Activated CD8-positive, alpha-beta memory T cell treated with anti-CD3 and anti-CD28 coated beads for 24 hours (primary cell): ENCODE measurements at places on chromosomes 16 and 17.

DNA sequence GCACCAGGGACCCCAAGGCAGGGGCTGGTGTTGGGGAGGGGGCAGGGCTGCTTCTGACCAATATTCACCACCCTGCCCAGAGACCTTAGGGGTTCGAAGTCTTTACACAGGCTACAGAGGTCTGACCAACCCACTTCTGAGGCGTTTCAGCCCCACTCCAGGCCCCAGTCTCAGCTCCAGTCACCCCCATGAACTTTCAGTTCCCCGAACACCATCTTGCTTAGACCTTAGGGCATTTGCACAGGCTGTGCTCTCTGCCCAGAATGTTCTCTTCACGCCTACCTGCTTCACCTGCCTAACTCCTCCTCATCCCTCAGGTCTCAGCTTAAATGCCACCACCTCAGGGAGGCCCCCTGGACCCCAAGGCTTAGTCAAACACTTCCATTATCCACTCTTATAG, 25.8 kb upstream of the CPNE2 start:
- no peak for DNase-seq

GRCh38 chr16:86457501-86458148, 52.7 kb upstream of the FOXF1 start:
- no peak for DNase-seq

DNA sequence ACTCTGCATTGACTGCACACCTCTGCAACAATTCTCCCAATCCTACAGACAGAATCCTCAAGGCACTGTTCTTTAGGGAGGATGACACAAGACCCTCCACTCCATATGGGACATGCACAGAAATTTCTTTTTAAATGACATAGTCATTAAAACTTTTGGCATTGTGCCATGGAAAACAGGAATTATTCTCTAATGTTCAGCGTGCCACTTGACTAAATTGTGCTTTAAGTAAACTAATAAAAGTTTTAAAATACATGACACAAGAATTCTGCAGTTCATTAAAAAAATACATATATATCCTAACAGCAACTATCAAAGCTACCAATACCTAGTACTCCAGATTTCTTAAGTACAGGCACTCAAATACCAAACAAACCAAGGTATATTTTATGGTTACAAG, 16.0 kb downstream of the CEP112 start:
- DNase-seq = no peak

GRCh38 chr16:88374736-88375135, 8.0 kb upstream of the ZNF469 start:
- DNase-seq = no peak

- DNase-seq = no peak
Measured at GRCh38 chr16:8721336-8722024, 47.1 kb downstream of the ABAT start.

- DNase-seq = no peak
Measured at GRCh38 chr16:14307527-14308367, 236.6 kb downstream of the MRTFB start.

DNA sequence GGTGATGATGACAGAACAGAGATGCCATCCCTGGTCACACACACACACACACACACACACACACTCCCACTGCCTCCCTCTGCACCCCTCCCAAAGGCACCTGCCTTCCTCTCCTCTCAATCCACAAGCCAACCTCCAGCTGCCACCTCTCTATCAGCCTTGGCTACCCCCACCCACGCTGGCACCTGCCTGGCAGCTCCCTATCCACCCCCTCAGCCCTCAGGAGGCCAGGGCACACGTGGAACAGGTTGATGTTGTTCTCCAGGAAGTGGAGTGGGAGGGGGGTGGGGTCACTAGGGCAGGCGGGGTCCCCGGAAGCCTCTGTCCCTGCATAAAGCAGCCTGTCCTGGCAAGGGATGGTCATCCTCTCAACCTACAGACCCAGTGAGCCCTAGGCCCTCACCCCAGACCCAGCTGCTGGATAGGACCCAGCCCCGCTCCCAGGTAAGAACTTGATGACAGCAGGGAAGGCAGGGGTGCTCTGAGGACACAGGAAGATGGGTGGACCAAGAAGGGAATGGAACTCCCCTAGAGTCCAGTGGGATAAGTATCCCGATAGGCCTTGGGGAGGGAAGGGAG, at the start of gene GSDMA:
Gene GSDMA, plus strand, starts transcription at position 363 of the 579 bp plus-strand sequence. CDS start 2,684 bp downstream, outside the sequence.
- DNase-seq = no peak

DNA sequence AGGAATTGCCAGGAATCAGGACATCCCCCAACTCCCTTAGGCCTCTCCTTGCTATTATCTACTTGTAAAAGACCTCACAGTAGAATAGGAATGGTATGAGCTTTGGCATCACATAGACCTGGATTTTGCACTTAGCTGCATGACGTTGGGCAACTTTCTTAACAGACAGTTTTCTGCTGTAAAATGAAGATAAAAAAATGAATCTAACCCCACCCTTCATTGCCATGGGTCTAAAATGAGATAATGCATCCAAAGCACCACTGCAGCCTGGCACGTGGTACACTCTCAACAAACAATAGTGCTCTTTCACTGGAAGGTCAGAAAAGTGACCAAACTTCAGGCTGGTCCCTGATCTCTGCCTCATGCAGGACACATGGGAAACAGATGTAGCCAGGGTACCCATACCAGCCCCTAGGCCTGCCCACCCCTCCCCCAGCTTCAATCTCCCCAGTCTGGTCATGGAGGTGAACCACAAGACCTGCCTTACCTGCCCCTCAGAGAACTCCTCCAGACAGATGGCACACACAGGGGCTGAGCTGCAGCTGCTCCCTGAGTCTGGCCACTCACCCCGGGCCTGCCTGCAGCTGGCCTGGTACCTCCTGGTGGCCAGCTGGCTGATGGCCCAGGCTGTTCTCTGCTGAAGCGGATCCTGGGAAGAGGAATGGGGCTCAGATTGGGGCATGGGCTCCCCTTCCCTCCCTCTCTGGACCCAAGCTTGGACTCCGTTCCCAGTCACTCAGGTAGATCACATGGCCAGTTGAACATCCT, 8.5 kb upstream of the SUPT4H1 start:
- no peak for DNase-seq

GRCh38 chr16:71350821-71351557, 7.5 kb upstream of the CALB2 start:
- DNase-seq = peak; percentile 5

DNA sequence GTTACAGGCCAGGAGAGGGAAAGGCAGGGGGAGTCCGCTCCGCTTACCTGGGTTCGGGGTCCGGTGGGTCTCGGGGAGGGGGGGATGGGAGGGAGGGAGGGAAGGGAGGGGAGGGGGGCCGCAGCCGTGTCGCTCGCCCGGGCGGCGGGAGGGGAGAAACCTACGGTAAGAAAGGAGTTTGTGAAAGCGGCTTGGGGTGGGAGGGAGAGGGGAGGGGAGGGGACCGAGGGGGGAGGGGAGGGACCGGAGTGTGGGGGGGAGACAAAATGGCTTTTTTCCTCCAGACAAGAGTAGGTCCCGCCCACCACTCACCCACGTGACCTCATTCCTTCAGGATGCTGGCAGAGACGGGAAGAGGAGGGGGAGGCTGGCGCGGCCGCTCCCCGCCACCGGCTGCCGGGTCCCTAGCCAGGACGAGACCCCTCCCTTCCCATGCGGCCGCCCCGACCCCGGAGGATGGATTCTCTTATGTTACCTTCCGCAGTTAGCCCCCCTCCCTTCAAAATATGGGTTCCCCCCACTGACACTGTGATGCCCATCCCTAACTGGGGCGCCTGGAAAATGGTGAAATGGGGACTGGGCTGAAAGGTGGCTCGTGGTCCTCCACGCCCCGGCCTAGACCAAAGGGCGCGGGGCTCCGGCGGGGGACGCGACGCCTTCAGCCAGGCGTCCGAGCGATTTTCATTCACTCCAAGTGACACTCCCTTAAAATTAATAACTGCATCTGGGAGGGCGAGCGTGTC, at the start of gene PCGF2:
Gene PCGF2, minus strand, starts transcription at position 188 of the 743 bp plus-strand sequence. CDS start 7,934 bp downstream, outside the sequence.
- no peak for DNase-seq

GRCh38 chr16:53235851-53236250, 181.1 kb downstream of the CHD9 start:
- DNase-seq = no peak

GRCh38 chr16:28188085-28188916, 23.5 kb downstream of the XPO6 start:
- DNase-seq = no peak

- DNase-seq = peak; percentile 84
Measured at GRCh38 chr16:90008708-90009145, 10.5 kb downstream of the DBNDD1 start.

GRCh38 chr17:37167756-37168155, 208.0 kb upstream of the C17orf78 start:
- no peak for DNase-seq

DNA sequence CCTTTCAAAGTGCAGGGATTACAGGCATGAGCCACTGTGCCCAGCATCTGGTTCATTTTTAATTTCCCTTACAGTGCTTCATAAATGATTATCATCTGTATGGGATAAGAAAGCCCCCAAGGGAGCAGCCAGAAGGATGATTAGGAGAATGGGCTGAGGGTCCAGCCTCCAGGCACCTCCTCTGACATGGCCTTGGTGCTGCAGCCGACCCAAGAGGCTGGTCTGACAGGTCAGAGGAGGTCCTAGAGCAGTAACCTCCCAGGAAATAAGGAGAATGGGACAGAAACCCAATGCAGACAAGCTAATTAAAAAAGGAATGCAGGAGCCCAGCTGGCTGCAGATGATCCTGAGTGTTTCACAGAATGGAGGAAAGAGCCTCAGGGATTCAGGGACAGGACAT, 29.0 kb downstream of the MRC2 start:
- no peak for DNase-seq

DNA sequence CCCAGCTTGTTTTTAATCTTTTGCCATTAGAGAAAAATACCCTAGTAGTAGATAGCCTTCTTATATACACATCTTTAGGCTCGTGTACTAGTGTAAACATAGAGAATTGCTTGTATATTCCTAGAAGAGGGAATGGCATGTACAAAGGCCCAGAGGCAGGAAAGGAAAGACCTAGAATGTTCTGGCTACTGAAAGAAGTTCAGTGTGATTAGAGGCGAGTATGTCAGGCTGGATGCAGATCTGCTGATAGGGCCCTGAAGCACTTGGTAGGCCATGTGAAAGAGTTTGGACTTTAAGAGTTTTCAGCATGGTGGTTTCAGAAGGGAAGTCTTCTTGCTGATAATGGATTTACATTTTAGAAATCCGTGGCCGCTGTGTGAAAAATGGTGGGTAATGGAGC, 17.4 kb downstream of the CTCF start:
- DNase-seq = no peak

DNA sequence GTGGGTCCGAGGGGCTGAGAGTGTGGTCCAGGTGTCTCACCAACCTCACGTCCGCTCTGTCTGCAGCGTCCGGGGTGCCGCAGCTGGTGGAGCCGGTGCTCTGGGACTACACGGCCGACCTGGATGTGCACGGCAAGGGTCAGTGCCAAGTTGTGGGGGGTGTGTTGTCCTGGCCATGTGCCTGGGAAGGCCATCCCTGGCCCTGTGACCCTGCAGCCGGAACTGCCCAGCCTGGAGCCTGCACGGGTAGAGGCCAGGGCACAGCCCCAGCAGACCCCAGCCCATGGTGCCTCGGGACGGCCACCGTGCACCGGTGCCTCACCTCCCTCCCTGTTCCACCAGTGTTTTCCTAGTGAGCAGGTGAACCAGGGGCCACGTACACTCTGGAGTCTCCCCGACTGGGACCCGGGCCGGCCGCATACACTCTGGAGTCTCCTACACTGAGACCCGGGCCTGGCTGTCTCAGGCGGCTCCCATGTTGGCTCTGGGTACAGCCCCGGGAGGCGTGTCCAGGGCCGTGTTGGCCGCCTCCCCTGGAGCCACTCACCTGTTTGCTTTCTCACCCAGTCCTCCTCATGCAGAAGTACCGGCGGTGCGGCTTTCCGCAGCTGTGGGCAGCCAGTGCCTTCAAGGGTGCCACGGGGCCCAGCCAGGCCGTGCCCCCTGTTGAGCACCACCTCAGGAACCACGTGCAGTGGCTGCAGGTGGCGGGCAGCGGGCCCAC, 13.8 kb downstream of the CYBC1 start:
- no peak for DNase-seq

DNA sequence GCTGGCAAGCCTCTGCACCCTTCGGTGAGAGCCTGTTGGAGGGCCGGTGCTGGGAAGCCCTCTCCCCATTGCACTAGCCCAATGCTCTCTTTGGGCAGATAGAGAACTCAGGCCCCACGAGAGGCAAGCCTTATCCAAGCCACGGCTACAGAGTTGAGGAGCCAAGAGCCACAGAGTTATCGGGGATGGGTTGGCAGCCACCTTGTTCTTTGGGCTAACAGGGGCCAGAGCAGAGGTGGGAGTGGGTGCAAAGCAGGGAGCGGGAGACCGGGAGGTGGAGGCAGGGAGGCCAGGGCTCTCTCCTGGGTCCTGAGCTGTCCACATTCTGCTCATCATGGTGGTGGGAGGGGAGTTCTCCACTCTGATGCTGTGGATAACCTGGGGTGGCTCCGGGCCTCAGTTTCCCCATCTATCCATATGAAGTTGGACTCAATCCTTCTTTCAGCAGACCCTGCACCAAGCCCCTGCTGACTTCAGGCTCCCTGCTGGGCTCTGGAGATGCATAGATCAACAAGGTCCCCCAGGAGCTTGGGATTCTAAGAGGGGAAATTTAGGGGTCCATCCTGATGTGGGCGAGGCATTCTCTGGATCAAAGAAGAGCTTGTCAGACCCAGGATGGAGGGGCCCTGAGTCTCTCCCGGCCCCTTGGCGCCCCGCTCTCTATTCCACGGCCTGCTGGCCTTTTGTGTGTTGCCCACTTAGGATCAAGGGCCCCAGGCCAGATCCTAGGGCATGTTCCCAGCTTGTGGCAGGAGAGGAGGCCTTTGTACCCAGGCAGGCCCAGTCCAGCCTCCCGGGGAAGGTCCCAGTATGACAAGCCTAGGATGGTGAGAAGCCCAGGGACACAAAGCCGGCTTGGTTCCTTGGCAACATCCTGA, 557 bp upstream of the CX3CL1 start:
- DNase-seq = no peak

- DNase-seq = peak; percentile 69
Measured at GRCh38 chr17:38333635-38334295, 10.0 kb downstream of the GPR179 start.

DNA sequence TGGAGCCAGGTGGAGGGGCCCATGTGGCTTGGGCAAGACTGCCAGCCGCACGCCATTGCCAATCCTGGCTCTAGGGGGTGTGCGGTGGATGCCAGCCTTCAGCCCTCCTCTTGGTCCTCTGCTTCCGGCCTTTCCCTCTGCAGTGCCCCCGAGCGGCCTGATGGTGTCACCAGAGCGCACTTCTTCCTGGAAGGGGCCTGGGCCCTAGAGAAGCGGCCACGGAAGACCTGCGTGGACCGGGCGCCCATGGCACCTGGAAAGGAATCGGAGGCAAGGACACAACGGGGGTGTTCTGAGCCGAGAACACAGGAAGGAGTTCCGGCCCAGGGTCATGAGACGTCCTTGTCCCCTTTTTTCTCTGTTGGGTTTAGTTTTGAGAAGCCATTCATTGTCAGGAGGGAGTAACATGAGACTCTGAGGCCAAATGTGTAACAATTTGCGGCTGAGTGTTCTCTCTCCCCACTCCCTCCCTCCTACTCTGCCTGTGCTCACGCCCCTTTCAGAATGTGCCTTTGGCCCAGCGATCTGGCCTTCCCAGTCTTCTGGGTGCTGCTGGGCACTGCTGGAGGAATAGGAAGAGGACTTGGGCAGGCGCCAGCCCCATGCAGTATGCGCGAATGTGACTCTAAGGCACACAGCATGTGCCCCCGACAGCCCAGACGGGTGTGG, 92.8 kb downstream of the IRX3 start:
- no peak for DNase-seq
